ENCODE measurements at places on chromosomes 5 and 9.

DNA sequence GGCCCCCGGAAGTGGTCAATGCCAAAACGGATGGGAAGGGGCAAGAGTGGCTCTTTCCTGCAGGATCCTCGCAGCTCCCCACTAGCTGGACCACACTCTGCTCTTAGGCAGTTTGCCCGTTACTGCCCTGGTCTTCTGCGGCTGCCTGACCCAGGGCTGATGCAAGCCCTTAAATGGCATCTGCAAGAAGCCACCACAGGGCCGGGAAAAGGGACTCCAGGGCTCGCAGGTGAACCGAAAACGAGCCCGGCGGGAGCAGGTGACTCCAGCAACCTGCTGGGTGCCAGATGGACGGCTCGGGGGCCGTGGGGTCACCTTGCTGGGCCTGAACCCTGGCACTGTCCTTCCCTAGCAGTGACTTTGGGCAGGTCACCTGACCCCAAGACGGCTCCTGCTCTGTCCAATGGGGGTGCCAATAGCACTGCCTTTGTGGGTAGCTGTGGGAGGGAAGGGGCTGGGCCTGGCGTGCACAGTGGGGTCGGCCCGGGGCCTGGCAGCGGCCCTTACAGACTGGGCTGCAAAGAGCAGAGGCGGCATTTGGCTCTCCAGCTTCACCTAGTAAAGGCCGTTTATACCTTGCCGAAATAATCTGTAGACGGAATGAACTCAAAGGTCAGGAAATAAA lies 1.3 kb downstream of the TMEM250 start:
- no peak for DNase-seq

- DNase-seq = no peak
Measured at GRCh38 chr9:138043411-138044345, 166.1 kb downstream of the CACNA1B start.

DNA sequence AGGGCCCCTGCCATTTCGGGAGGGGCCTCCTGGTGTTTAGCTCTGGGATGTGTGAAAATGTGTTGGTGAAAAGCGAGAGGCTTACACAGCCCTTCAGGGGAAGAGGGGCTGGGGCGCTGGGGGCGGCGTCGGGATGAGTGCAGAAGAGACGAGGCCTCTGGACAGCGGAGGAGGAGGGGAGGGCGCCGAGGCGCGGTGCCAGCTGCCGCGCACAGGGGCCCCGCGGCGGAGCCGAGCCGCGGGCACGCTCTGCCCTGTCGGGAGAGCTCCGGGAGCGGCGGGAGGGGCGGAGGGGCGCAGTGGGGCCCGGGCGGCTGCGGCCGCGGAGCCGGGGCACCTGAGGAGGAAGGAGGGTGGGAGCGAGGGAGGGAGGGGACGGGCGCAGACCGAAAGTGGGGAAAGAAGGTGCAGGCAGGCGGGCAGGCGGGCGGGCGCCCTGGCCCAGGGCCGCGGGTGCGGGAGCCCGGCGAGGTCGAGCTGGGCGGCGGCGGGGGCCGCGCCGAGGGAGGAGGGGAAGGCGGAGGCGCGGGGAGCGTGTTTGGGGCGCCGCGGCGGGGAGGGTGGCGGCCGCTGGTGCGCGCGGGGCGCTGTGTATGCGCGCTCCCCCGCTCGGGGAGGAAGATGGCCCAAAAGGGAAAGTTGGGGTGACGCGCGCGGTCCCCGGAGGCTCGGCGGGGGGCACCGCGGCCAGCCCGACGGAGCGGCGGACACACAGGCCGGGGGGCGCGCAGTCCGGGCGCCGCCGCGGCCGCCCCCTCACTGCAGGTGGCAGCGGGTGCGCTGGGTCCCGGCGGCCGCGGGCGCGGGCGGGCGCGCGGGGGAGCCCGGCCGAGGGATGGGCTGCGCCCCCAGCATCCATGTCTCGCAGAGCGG lies at the start of gene PDE8B:
TSS of gene PDE8B (plus strand) at position 590 of the 873 bp plus-strand sequence. CDS start at position 836, 246 bp downstream.
- DNase-seq = peak; percentile 2

- DNase-seq = no peak
Measured at GRCh38 chr9:127520941-127521918, 69.9 kb downstream of the LRSAM1 start.

DNA sequence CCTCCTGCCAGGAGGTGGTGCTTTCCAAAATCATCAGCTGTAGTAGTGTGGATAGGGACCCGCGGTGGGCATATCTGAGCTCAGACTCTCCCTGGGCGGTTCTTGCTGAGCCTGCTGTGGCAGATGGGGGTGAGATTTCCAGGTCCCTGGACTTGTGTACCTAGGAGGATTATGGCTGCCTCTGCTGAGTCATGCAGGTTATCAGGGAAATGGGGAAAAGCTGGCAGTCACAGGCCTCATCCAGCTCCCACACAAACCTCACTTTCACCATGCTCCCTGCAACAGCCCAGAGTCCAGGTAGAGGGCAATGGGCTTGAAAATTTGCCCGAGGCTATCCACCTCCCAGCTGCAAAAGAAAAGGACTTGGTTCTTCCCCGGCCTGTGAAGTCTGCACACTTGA lies 23.4 kb upstream of the MAMDC2 start:
- no peak for DNase-seq

- peak; percentile 78 for DNase-seq
Measured at GRCh38 chr5:80184235-80185023, 71.4 kb downstream of the SERINC5 start.

DNA sequence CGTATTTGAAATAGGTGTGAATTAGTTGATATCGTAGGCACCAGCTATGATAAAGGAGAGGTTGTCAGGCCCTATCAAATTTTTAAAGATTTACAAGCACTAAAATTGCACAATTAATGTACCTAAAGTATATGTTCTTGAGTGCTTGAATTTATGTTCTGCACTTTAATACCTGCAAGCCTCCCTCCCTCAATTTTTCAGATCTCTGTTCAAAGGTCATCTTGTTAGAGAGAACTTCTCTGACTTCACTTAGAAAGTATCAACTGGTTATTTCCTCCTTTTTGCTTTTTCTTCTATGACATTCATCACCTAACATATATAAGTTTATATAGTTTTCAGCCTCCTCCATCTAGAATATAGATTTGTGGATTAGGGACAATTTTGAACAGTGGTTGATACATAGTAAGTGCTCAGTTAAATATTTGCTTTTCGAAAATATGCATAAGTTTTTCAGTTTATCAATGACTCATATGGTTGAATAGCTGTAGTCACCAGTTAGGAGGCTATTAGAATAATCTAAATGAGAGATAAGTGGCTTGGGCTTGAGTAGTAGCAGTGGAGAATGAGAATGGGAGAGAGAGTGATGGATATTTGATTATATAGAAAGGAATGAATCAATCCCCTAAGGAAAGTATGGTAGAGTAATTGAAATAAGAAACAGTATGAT lies 37.3 kb downstream of the LOX start:
- no peak for DNase-seq

- DNase-seq = no peak
Measured at GRCh38 chr5:126043688-126044087, 379.5 kb upstream of the GRAMD2B start.

DNA sequence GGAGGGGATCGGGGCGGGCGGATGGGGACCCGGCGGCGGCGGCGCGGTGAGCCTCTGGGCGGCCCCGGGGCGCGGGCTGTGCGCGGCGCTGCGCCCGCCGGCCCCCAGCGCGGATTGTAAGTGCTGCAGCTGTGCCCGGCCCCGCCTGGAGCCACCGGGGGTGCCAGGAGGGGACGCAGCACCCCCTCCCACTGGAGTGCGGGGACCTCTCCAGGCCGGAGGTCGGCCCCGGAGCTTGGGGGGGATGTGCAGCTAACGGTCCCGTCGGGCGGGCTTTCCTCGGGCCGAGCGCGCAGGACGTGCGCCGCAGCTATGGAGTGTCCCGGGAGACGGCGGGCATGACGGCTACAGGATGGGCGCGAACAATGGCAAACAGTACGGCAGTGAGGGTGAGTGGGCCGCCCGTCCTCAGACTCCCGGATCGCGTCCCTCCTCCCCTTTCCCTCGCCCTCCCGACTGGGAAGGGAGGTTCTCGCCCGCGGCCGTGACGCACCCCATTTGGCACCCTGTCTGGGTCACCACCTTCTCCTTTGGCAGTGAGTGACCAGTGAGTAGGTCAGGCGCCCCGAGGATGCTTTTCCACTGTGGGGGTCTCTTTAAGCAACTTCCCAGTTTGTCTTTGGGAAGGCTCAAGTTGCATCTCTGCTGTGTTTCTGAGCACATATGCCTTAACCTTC lies 483 bp downstream of the FBXL7 start:
- DNase-seq = no peak

GRCh38 chr5:5301176-5301575 lies 121.3 kb upstream of the ICE1 start:
- no peak for DNase-seq

Measured in NCI-H1092 treated with DMSO at 0.1 percent for 48 hours (cell line).